T-helper 22 cell (primary cell): ENCODE measurements at places on chromosomes 12 and 14.

DNA sequence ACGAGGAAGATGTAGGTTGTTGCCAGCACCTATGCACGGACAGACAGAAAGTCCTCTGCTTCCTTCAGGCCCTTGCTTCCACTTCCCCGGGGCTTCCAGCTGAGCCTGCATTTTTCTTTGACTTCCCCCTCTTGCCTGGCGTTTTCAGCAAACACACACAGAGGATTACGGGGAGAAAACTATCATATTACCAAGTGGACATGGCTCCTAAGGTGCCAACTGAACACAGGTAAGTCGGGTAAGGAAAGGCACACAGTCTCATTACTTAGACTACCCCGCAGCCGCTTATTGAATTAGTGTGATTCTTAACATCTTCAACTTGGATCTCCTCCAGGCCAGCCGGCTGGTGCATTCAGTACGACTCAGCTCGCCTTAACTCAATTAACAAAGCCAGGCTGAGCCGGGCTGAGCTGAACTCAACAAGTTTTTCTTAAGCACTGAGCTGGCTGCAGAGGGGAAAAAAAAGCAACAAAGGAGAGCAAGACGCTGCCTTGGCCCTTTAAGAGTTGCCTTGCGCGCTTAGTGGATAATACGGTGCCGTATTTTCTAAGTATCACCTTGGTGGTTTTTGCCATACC lies 19.2 kb upstream of the MAP1LC3B2 start:
- no peak for DNase-seq

DNA sequence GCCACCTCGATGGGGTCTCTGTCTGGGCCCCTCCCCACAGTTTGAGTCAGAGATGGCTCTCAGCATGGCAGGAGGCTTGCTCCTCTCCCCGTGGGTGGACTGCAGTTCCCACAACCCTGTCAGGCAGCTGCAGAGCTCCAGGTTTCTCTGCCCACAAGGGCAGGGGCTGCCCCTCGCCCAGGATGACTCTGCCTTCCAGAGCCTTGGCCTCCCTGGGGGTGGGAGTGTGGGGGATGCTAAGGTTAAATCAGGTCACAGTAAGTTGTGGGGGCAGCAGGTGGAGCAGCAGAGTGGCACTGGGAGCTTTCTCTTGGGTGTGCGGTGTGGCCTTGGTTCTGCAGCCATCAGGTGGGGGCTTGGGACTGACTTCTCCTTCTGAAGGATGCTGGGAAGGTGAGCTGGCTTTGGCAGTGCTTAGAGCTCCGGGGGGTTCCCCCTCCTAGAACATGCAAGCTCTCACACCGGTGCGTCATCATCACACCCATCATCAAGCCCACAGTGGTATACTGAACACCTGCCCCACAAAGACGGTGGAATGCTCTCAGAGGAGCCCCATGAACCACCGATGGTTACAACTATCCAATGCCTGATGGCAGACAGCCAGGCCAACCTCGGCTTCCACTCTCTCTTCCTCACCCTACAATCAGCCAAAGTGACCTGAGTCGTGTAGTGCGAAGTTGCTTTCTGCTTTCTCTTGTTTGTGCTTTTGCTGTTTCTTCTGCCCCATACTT lies 39.7 kb downstream of the ERH start:
- no peak for DNase-seq

DNA sequence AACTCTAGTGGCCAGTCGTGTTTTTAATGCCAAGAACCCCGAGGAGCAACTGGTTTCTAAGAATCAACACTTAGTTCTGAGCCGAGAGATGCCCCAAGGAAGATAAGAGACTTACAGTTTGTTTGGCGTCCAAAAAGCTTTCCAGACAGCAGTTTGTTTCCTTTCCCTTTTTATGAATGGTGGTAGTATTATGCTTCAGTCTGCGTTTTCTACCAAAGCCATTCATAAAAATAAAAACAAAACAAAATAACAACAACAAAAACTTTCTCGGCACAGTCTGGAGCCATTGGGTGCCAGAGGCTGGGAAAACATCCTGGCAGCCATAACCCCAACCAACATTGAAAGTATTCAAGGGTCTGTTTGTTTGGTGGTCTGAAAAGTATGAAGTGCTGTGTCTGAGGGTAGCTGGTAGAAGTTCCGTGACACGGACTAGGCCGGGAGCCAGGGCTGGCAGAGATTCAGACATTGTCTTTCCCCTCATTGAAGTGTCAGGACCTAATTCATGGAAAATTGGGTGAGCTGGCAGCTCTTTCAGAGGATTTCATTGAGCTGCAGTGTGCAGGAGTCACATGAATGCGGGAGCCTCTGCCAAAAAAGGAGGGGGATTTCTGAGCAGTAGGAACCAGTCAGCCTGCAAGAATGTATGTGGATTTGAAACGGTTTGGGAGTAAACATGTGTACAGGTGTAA lies 124.2 kb downstream of the HMGA2 start:
- no peak for DNase-seq

DNA sequence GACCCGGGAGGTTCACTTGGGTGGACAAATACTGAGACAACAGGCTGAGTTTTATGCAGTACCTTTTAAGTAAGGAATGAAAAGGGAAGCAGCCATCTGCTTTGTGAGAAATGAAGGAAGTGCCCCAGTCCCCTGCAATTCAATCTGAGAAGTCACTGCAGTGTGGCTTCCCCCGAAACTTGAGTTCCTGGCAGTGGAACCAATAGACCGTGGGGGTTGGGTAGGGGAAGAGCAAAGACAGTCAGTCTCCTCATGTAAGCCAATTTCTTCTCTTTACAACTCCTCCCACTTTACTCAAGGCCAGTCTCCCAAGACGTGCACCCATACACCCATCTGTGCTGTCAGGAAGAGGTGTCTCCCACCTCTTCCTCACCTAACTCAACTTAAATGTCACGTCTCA lies 206.5 kb downstream of the BCAT1 start:
- no peak for DNase-seq

- DNase-seq, result no peak
Measured at GRCh38 chr12:117084405-117085317, 14.6 kb downstream of the TESC start.

DNA sequence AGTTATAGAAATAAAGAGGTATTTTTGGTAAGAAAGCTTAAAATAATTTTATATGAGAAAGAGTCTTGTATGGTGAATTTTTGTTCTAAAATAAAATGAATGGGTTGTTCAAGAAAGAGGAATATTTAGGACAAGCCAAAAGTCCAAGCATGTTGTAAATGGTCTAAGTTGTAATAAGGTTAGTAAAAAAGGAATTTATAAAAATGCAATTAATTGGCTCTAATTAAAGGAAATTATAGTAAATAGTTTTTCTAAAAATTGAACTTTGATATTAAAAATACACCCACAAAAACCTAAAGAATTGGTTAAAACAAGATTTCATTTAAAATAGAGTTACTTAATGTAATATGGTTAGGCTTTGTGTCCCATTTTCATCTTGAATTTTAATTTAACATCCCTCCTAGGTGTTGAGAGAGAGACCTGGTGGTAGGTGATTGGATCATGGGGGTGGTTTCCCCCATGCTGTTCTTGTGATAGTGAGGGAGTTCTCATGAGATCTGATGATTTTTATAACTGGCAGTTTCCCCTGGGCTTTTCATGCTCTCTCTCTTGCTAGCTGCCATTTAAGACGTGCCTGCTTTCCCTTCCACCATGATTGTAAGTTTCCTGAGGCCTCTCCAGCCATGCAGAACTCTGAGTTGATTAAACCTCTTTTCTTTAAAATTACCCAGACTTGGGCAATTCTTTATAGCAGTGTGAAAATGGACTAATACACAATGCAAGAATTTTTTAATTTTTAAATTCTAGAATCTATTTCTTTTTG lies 13.0 kb downstream of the SLC22A17 start:
- no peak for DNase-seq

GRCh38 chr12:130418251-130418650 lies 80.6 kb downstream of the PIWIL1 start:
- DNase-seq, result no peak
